ENCODE measurements at places on chromosomes 5 and 9. TPM values are rescaled to one million over a fixed set of nuclear protein-coding genes. Genes with fewer than 3 reads are reported as not detected.

- no peaks in the 10 kb centered on the region for H3K36me3 ChIP-seq
- no peak overlapping the region for H3K4me3 ChIP-seq
- no peak overlapping the region for H3K27ac ChIP-seq
- H3K4me1 ChIP-seq, result no peaks in the 10 kb centered on the region
These were observed 184.2 kb downstream of the EFNA5 start for GRCh38 chr5:107486489-107486888.

GRCh38 chr5:1319436-1320256 is 24.8 kb upstream of the TERT start:
- no peak overlapping the region for H3K4me3 ChIP-seq
- peaks cover 70% of the 10 kb centered on the region for H3K36me3 ChIP-seq
- H3K27ac ChIP-seq, result no peak overlapping the region
- H3K27me3 ChIP-seq, result no peaks in the 10 kb centered on the region
- H3K4me1 ChIP-seq, result no peaks in the 10 kb centered on the region

- DNase-seq, result no peak
- no peak overlapping the region for H3K27ac ChIP-seq
These were observed 344.1 kb downstream of the BNC2 start for GRCh38 chr9:16526380-16526779.

DNA sequence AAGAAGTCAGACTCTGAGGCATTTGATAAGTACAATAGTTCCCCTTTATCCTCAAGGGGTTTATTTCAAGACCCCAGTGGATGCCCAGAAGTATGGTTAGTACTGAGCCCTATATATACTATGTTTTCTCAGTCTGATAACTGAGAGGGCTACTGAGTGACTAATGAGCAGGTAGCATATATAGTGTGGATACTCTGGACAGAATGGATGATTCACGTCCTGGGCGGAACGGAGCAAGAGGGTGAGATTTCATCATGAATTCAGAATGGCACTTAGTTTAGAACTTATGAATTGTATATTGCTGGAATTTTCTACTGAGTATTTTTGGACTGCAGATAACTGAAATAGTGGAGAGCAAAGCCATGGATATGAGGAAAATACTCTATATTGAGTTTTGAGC is 457.6 kb downstream of the PLK2 start:
- no peaks in the 10 kb centered on the region for H3K36me3 ChIP-seq
- no peaks in the 10 kb centered on the region for H3K4me1 ChIP-seq
- H3K27me3 ChIP-seq, result no peaks in the 10 kb centered on the region
- no peak for DNase-seq
- no peak overlapping the region for H3K27ac ChIP-seq
- H3K4me3 ChIP-seq, result no peak overlapping the region

GRCh38 chr5:50990296-50990924 is 324.0 kb downstream of the PARP8 start:
- no peaks in the 10 kb centered on the region for H3K4me1 ChIP-seq
- no peaks in the 10 kb centered on the region for H3K27me3 ChIP-seq
- H3K4me3 ChIP-seq, result no peak overlapping the region
- H3K36me3 ChIP-seq, result no peaks in the 10 kb centered on the region
- no peak for DNase-seq

GRCh38 chr5:161549106-161549505 is 2.6 kb upstream of the GABRB2 start:
- no peak overlapping the region for H3K27ac ChIP-seq
- no peak for DNase-seq
- peaks cover 33% of the 10 kb centered on the region for H3K4me1 ChIP-seq
- H3K36me3 ChIP-seq, result no peaks in the 10 kb centered on the region

- no peak for DNase-seq
- no peak overlapping the region for H3K4me3 ChIP-seq
- H3K27ac ChIP-seq, result no peak overlapping the region
- no peaks in the 10 kb centered on the region for H3K4me1 ChIP-seq
- no peaks in the 10 kb centered on the region for H3K27me3 ChIP-seq
- H3K36me3 ChIP-seq, result no peaks in the 10 kb centered on the region
These were observed 8.7 kb upstream of the ERAP1 start for GRCh38 chr5:96816411-96816939.

- no peaks in the 10 kb centered on the region for H3K4me1 ChIP-seq
- H3K27ac ChIP-seq, result no peak overlapping the region
- H3K4me3 ChIP-seq, result no peak overlapping the region
- H3K36me3 ChIP-seq, result no peaks in the 10 kb centered on the region
These were observed 28.2 kb upstream of the CPLX2 start for GRCh38 chr5:175842951-175843793.

GRCh38 chr5:54611290-54611951 is 93.9 kb downstream of the SNX18 start:
- H3K36me3 ChIP-seq, result no peaks in the 10 kb centered on the region
- H3K27me3 ChIP-seq, result no peaks in the 10 kb centered on the region
- no peak for DNase-seq
- no peak overlapping the region for H3K4me3 ChIP-seq

GRCh38 chr9:31188496-31188895 is 1195.9 kb upstream of the ACO1 start:
- H3K4me1 ChIP-seq, result no peaks in the 10 kb centered on the region
- no peak overlapping the region for H3K4me3 ChIP-seq
- H3K36me3 ChIP-seq, result no peaks in the 10 kb centered on the region
- no peaks in the 10 kb centered on the region for H3K27me3 ChIP-seq
- no peak for DNase-seq
- H3K27ac ChIP-seq, result no peak overlapping the region

Gene ORM2
- total RNA-seq, result not detected
